ENCODE measurements at places on chromosomes 3 and 15.

- no peak for DNase-seq
These were observed 17.2 kb downstream of the ATRIP start for GRCh38 chr3:48463703-48464102.

DNA sequence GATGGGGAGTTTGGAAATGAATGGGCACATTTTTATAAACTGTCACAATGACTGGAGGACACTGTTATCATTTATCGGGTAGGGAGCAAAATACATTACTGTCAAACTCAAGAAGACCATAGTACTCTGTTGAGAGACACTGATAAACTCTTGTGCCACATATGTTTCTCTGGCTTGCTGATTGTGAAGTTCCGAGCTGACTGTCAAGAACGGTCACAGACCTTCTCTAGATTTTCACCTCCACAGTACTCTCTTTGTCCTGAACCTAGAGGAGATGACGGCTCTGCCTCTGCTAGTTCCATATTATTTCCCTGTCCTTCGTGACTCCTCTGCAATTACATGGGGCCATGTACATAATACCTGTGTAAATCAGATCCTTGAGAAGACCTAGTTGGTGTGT lies 451.9 kb downstream of the LPP start:
- DNase-seq, result no peak

- DNase-seq, result no peak
These were observed 10.3 kb downstream of the STOML1 start for GRCh38 chr15:73981761-73982221.

DNA sequence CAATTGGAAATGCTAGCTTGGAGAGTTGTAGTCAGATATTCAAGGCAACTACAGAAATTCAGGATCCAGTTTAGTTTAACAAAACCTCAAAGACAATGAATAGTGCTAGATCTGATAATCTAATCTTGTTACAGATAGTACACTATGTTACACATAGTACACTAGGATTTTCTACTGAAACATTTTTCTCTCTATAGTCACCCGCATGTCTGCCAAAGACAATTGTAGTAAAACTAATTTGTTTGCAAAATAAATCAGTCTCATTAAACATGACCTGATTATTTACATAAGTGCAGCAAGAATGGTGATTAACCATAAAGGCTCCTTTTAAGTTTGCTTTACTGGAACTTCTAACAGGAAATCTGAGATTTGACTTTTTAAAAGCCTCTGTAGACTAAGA lies 52.0 kb downstream of the ILDR1 start:
- DNase-seq, result no peak

DNA sequence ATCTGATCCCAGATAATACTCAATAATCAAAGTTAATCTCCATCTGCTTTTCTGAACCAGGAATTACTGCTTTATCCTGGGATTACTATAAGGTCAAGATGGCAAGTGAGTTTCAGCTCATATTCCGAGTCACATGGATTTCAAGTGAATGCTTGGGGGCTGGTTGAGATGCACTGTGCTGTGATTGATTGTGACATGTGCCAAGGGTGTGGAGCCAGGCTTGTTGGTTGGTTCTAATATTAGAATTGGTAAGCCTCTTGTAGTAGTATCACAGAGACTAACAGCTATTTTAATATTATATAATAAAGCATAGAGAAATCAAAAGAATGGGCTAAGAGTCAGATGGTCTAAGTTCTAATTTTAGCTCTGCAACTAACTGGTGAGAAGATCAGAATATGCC lies 74.2 kb upstream of the ICE2 start:
- no peak for DNase-seq

DNA sequence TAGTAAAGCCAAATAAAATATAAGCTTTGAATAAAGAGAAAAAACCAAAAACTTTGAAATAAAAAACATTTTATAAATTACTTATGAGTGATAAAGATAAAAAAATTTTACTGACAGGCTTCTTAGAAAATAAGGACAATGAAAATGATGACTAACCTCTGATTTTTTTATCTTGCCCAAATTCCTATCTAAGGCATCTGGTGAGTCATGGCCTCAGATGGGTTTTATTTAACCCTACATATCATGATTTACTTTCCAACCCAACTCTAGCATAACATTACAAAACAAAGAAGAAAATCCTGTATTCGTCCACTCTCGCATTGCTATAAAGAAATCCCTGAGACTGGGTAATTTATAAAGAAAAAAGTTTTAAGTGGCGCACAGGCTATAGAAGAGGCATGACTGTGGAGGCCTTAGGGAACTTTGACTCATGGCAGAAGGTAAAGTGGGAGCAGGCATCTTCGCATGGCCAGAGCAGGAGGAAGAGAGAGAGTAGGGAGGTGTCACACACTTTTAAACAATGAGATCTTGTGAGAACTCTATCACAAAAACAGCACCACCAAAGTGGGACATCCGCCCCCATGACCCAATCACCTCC lies 152.1 kb downstream of the NEK10 start:
- DNase-seq, result no peak

Data from T-cell (primary cell).